Mesendoderm (in vitro differentiated cells): ENCODE measurements at places on chromosomes 11 and 22.

GRCh38 chr22:36736701-36737320, 33.3 kb upstream of the CACNG2 start:
- DNase-seq, result no peak

- DNase-seq, result no peak
Observed at GRCh38 chr11:39780131-39780530, 1679.3 kb downstream of the LRRC4C start.

DNA sequence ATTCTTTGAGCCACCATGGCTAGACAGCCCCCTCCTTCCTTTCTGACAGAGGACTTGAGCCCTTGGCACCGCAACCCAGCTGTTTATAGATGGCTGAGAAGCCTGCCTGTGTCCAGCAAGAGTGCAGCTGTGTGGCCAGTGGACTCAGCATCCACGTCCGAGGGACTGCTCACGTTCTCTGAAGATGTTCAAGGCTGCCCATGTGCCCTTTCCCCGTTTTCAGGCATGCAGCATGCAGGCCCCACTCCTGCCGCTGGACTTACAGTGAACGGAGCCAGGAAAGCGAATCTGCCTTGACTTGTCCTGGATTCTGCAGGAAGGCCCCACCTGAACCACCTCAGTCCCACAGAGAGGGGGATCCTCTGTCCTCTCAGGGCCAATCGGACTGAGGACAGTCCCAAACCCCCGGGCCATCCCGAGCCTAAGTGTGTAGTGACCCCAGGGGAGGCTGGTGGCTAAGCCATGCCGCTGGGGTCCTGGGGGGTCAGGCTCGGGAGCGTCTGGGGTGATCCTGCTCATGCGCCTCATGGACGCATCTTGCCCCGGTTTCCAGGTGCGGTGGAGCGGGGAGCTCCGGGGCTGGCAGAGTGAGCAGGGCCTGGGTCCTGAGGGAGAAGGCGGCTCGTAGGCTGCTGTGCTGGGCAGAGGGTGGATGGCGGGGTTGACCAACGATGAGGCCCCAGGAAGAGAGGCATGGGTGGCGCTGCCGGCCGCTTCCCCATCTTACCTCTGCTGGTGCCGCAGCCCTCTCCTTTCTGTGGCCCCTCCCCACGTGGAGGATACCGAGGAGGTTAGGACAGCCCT, 170.7 kb downstream of the CTTN start:
- no peak for DNase-seq

DNA sequence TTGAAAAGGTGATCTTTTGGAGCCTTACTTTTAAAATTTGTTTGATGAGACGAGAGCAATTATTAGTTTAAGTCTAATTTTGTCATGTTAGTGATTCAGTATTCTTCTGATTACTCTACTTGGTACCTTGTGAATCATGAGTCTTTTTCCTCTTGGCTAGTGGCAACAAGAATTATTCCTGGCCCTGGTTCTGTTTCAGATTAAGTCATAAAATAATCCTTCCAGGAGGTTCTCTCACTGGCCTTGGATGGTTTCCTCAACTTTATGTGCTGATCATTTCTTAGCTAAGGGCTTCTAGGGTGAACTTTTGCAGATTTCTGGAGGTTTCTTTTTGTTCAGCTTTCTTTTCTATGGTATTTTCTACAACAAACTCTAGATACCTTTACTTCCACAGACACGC, 741.8 kb upstream of the LUZP2 start:
- no peak for DNase-seq

- no peak for DNase-seq
Observed at GRCh38 chr11:35964841-35965240, 21.0 kb downstream of the LDLRAD3 start.

DNA sequence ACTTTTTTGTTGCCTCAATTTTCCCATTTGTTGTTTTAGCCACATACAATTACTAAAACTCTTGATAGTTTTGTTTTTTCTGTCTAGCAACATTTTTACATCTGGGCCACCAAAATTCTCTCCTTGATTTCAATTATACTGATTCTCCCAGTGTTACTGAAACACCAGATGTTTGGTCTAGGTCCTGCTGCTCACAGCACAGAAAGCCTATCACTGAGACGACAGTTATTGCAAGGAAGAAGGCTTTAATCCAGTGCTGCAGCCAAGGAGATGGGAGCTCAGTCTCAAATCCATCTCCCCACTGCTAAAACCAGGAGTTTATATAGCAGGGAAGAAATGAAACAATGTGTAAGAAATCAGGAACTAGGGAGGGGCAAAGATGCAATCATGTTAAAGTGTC, 837.7 kb upstream of the CNTN5 start:
- no peak for DNase-seq

GRCh38 chr11:85947431-85948272, 92.5 kb downstream of the CCDC83 start:
- DNase-seq, result no peak

- DNase-seq, result no peak
Observed at GRCh38 chr22:41401781-41402648, 20.3 kb downstream of the TEF start.

- DNase-seq, result no peak
Observed at GRCh38 chr11:64141081-64141783, 24.7 kb downstream of the MACROD1 start.

DNA sequence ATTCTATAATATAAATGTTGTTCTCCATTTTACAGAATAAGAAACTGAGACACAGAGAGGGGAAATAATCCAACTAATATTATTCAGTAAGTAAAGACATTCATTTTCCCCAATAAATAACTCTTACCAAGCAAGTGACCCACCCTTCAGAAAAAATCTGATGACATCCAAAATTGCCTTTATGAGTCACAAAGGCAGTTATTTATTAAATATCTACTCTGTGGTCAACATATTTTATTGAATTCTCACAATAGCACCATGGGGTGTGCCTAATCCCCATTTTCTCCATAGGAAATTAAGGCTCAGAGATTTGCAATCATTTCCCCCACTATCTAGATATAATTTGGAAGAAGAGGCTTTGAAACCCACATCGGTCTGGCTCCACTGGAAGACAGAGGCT, 161.5 kb upstream of the ISX start:
- DNase-seq, result no peak

- DNase-seq, result no peak
Observed at GRCh38 chr11:61018059-61018458, 46.6 kb downstream of the CD6 start.

DNA sequence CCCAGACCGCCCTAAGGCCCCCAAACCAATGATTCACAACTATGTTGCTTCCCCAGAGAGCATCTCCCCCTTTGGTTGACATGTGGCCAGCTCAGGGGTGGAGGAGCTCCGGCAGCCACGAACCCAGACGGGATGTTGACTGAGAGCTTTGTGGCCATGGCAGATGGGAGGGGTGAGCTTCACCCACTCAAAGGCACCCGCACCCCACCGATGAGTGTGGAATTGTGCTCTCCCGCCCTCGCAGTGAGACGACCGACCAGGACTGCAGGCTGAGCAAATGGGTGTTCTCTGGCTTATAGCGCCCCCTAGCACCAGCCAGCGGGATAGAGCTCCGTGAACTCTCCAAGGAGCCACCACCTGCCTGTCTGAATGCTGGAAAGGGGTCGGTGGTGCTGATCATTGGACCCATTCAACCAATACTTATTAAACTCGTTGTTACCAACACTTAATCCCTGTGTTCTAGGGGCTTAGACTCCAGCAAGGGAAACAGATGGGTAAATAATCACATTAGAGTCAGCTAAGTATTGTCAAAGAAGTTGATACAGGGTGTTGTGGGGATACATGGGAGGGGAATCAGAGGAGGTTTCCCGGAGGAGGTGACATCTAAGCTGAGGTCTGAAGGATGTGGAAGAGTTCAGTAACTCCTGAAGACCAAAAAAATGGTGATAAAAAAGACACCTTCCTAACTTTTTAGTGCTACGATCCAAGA, 4.5 kb upstream of the TIMP3 start:
- DNase-seq, result peak; percentile 67

GRCh38 chr22:20741634-20742581, 32.0 kb upstream of the SERPIND1 start:
- DNase-seq, result peak; percentile 47

- no peak for DNase-seq
Observed at GRCh38 chr22:49613108-49613507, 214.6 kb downstream of the BRD1 start.

DNA sequence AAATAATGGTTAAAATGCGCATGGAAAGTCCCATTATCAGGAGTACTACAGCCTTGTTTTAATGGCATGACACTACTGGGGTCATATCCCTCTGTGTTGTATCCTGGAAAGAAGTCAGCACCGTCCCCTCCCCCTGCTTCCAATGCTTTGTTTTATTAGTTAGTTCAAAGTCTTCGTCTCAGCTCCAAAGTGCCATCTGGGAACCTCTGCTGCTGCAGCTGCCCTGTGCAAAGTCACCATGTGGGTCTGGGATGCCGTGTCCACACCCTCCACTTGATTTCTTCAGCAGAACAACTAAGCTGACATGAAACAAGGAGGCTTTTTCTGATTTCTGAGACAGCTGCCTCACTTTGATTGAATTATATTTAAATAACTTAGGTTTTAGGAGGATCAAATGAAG, 29.5 kb upstream of the NCAM1 start:
- DNase-seq, result no peak

GRCh38 chr11:130411223-130411622, 17.2 kb downstream of the ADAMTS8 start:
- DNase-seq, result no peak

GRCh38 chr11:114171257-114172054, 111.9 kb downstream of the ZBTB16 start:
- DNase-seq, result no peak

DNA sequence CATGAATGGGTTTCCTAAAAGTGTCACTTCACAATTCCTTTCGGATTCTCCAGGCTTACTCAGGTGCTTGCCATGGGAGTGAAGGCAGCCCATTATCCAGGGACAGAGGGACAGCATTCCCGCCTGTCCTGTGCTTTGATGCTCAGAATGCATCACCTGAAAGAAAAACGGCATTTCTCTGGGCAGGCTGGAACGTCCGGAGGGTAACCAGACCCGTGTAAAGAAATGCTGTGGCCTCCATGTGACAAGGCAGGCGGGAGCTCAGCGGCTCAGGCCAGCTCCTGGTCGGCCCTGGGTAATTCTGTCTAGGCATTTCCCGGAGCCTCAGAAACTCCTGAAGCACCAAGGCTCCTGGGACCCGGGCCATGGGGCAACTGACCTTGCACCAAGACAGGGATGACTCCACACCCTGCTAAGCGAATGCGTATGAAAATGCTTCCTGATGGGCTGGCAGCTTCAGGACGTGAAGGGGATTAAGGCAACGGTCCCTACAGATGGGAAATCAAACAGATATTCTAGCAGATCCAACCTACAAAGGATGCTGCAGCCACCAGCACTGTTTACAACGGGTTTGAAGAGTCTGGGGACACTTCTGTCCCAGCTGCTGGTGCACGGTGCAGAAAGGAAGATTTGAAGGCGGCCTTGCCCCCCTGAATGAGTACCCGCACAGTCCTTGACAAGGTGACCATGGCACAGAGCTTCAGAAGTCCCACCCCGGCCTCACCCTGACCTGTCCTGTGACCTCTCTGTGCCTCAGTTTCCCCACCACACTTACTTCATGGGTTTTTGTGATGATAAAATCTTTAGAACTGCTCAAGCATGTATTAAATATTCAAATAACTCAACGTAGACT, 13.6 kb upstream of the FGF3 start:
- DNase-seq, result no peak

DNA sequence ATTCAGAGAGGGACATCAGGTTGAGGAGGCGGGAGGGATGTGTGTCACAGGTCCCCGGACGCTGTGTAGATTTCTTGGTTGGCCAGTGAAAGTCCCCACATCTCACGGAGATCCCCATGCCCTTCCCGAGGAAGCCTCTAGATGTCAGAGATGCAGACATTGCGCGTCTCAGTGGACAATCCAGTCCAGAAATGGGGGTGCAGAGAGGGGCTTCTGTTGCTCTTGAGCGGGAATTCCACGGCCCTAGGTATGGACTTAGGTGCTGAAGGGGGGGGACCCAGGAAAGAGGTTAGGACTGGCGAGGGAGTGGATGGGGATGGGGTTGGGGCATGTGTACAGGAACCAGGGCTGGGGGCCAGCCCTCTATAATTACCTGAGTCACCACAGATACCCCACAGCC, 7.0 kb downstream of the THY1 start:
- no peak for DNase-seq

GRCh38 chr22:50481440-50482106, at the start of gene ADM2:
Gene ADM2, plus strand, starts transcription at chr22:50481543. Its CDS starts 305 bp downstream, at chr22:50481848.
- peak; percentile 76 for DNase-seq

- no peak for DNase-seq
Observed at GRCh38 chr11:33554219-33554618, 146.4 kb downstream of the C11orf91 start.

DNA sequence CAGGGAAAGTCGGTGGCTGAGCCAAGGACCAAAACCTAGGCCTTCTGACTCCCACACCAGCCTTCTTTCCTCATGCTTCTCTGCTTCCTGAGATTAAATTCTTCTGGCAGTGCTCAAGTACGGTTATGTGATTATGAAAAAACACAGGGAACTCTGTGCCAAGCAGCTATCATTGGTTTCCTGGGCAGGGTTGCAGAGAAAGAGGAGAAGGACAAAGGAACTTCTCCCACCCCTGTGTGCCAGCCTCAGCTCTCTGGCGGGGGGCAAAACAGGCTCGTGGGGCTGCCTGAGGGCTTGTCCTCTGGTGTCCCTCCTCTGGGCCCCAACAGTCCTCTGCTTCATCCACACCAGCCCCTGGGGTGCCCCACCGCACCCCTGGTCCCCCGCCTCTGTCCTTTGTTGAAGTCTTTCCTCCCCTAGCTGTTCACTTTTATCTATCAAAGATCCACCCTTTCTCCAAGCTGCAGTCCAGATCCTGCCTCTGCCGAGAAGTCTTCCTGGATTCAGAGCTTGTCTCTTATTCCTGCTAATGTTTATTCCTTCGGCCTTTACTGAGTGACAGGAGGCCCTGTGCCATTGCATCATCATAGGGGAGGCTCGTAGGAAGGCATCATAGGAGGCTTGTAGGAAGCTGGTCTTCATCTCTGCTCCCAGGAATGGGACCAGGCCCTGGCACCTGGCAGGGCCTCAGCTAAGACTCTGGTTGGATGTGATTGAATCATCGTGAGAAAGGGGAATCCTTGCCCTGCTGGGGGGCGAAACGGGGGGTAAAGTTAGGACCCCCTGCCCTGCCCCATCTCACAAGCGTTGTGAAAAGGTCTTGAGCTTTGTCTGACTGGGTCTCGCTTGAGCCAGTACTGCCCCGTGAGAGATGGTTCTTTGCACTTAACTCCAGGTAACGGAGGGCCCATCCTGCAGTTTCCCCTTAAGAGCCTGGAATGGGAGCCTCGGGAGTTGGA, 11.5 kb upstream of the FTH1 start:
- no peak for DNase-seq

- DNase-seq, result peak; percentile 40
Observed at GRCh38 chr11:107651672-107652071, 60.2 kb downstream of the SLN start.

DNA sequence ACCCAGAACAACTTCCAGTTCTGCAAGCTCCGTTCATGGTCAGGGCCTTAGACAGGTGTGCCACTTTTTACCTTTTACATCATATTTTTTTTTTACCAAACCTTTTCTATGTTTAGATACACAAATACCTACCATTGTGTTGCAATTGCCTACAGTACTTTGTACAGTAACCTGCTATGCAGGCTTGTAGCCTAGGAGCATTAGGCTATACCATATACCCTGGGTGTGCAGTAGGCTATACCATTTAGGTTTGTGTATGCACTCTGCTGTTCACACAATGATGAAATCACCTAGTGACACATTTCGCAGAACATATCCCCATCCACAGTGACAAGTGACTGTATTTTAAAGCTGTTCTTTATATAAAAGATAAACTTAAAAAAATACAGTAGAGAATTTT, 29.6 kb downstream of the APIP start:
- no peak for DNase-seq
